ENCODE measurements at places on chromosomes 1 and 21. TPM values are rescaled to one million over a fixed set of nuclear protein-coding genes. Genes with fewer than 3 reads are reported as not detected.

GREM2 gene
- total RNA-seq, result not detected

CR1 gene
- not detected for total RNA-seq

PADI2 gene
- total RNA-seq, result not detected

CORT gene
- total RNA-seq, result not detected

IRF6 gene
- 0.39 TPM for total RNA-seq

HAPLN2 gene
- total RNA-seq, result not detected

CDC20 gene
- 5.3 TPM for total RNA-seq

RGS18 gene
- total RNA-seq, result not detected

TESK2 gene
- 2.2 TPM for total RNA-seq

Measured in cardiac ventricle fibroblast (primary cell).